Activated T-cell treated with anti-CD3 and anti-CD28 coated beads, Interleukin-2, amount 50 U/mL, for 72 hours (primary cell): ENCODE measurements at places on chromosomes 12 and 14. TPM values are rescaled to one million over a fixed set of nuclear protein-coding genes. Genes with fewer than 3 reads are reported as not detected.

GRCh38 chr14:61609191-61609843 lies 86.0 kb upstream of the HIF1A start:
- DNase-seq = no peak

- DNase-seq = no peak
Measured at GRCh38 chr12:109652233-109652976, 61.2 kb upstream of the FAM222A start.

DNA sequence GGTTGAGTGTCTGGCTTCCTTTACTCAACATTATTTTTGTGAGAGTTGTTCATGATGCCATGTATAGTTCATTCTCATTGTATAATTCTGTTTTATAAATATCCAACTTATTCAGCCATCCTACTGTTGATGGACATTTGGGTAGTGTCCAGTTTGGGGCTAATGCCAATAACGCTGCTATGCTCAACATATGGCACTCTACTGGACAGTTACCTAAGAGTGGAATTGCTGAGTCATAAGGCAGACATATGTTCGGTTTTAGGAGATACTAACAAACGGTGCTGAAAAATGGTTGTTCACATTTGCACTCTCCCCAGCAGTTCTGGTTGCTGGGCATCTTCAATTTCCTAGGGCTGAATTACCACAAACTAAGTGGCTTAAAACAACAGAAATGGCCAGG lies 28.7 kb upstream of the P2RX4 start:
- no peak for DNase-seq

GRCh38 chr14:67418401-67419191 lies 6.6 kb upstream of the PLEK2 start:
- DNase-seq = no peak

DNA sequence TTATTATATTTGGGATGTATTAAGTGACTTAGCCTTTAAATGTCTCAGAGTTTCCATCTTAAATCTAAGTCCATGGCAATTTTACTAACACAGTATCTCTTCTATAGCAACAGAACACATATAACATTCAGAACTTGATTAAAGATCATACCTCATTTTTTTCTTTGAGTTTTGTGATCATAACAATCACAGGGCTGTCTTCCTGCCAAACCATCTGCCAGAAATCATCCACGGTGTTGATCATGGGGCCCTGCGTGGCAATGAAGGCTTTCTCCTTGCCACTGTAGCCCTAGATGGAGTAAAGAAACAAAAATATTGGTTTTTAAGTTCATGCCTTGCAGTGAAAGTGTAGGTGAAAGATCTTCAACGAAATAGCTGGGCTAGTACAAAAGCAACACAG lies 46.7 kb upstream of the PTPRB start:
- no peak for DNase-seq

- DNase-seq = peak; percentile 11
Measured at GRCh38 chr14:76267322-76268046, 108.5 kb upstream of the ESRRB start.

DNA sequence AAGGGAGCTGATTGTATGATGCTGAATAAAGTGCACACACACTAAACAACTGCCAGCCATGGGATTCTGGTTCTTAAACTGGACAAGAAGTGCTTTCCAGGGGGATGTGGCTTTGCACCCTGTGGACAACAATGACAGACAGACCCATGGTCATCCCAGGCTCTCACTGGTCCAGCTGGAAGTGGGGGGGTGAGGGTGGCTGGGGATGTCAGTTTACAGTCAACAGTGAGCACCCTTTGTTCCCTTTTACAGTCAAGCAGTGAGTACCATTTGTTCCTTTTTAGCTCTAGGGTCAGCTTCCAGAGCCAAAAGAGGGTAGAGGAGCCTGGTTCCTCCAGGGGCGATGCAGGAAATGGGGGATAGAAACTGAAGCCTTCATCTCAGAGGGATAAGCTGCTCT lies 100.7 kb downstream of the SMOC1 start:
- no peak for DNase-seq

GRCh38 chr14:91257328-91258010 lies 13.0 kb upstream of the GPR68 start:
- DNase-seq = no peak

DNA sequence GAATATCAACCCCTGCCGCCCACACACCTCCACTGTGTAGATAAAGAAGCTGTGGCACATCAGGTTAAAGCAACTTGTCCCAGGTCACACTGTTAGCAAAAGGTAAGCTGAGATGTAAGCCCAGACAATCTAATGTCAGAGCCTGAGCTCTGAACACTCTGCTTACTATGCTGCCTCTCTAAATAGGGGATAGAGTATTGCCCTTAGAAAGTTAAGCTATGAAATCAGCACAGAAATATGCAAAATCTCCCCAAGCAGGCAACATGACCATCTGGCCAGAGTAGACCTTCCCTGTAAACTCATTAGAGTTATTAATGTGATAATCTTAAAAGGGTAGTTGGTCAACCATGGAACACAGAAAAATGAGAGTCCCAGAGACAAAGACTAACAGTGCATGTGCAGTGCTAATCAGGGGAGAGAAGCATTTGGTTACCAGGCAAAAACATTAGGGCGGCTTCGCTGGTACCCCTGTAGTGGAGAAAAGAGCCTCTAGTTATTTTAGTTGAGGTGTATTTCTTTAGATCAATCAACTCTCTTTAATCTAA lies 171.0 kb downstream of the BTG1 start:
- DNase-seq = no peak

GRCh38 chr12:95390192-95390591 lies 83.8 kb upstream of the METAP2 start:
- no peak for DNase-seq

GRCh38 chr12:64636856-64637255 lies 26.6 kb downstream of the RASSF3 start:
- no peak for DNase-seq

DNA sequence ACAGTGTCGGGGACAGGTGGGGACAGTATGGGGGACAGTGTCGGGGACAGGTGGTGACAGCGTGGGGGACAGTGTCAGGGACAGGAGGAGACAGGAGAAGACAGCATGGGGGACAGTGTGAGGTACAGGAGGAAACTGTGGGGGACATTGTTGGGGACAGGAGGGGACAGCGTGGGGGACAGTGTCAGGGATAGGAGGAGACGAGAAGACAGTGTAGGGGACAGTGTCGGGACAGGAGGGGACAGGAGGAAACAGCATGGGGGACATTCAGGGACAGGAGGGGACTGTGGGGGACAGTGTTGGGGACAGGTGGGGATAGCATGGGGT lies 139.5 kb downstream of the TMEM121 start:
- DNase-seq = no peak

DNA sequence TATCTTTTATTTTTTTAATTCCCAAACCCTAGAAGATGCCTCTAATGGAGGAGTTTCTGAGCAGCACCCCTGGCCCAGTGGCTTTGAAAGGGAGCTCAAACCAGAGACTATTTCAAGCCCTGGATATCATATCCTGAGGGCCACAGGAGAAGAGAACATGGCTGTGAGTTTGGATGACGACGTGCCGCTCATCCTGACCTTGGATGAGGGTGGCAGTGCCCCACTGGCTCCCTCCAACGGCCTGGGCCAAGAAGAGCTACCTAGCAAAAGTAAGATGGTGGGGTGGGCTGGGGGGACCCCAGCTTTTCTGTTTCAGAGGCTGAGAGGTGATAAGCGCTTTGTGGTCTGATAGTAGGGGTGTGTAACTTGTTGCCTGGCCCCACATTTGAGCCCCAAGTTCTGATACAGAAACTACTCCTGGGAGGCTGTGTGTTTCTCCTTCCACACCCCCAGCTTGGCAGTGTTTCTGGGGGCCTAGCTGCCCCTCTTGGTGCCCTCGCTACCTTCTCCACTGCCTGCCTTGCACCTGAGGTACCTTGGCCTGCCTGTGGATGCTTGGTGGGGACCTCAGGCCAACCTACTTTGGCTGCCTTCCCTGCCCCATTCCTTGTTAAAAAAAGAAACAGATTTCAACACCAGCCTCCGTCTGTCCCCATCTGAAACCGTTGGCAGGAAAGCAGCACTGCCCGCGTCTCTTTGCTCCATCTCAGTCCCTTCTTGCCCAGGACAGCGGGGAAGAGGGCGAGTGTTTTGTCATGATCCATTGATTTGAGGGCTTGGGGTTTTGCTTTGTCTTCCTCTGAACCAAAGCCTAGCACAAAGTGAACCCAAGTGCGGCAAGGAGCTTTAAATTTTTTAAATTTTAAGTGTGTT lies 5.7 kb downstream of the TPCN1 start:
- DNase-seq = no peak

GRCh38 chr14:68286667-68287066 lies 467.1 kb downstream of the RAD51B start:
- no peak for DNase-seq

GRCh38 chr12:106758349-106759110 lies 16.0 kb upstream of the RIC8B start:
- no peak for DNase-seq

DNA sequence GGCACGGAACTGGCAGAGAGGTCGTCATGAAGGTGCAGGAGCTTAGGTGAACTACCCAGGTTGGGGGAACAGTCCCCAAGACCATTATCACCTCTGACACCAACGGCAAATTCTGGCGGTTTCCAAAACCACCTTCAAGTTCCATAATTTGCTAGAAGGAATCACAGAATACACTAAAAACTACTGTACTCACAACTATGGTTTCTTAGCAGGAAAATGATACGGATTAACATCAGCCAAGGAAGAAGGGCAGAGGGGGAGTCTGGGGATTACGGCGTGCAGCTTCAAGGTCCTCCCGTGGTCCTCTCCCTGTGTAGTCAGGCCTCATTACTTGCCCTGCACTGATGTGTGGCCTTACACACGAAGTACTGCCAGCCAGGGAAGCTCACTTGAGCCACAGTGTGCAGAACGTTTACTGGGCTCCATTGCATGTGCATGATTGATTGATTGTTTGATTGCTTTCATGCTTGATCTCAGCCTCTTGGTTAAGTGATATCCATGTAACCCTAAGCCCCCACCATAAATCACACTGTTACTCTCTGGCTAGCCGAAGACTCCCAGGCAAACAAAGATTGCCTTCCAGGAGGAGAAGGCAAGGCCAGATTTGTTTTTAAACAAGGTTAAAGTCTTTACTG lies 837 bp upstream of the STX2 start:
- DNase-seq = no peak

- no peak for DNase-seq
Measured at GRCh38 chr14:60093606-60094005, 1.9 kb downstream of the PCNX4 start.

DNA sequence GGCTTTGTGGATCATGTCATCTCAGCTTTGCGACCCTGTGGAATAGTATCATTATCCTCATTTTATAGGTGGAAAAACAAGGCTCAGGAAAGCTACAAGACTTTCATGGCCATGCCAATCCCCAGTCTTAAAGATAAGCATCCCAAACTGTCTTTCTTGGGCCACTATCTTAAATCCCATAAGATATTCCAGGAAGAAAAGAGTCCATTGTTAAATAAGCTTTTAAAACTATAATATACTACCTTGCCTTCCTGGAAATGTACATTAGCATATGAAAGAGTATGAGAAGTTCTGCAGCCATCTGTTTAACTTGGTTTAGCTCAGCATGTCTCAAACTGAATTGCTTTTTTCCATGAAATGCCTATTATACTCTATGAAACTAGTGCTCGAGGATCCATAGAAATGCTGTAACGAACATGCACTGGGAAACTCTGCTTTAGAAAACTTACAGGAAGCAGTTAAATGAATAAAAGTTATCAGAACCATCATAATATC lies 77.1 kb downstream of the B4GALNT3 start:
- no peak for DNase-seq

DNA sequence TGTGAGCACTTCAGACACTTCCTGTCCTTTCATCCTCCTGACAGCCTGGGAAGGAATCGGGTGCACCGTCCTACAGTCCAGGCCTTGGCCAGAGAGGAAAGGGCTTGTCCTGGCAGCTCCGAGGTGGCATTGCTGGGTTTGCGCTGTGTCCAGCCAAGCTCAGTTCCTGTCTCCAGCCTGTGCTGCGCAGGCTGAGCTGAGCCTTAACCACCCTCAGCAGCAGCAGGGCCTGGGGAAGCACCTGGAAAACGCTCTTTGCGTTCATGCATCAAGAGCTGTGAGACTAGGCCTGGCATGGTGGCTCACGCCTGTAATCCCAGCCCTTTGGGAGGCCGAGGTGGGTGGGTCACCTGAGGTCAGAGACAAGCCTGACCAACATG lies 33.7 kb upstream of the EML1 start:
- DNase-seq = no peak

GRCh38 chr12:31518680-31519227 lies 72.2 kb downstream of the DENND5B start:
- DNase-seq = no peak

DNA sequence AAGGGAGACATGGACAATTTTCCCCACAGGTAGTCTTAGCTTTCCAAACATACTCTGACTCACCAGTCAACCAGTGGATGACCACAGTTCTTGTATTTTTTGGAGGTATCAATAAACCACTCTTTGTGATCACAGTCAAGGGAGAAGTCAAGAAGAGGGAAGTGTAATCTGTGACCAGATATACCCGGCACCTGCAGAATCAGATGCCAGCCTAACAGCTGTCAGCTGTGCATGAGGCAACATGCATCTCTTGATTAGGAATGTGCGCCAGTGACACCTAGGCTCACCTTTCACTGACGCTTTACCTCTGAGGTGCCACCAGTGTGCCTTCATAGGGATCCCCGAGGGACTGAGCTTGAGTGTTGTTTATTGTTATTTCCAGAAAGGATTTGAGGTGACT lies 20.0 kb downstream of the PROX2 start:
- DNase-seq = no peak

GRCh38 chr12:61018571-61018970 lies 1241.6 kb upstream of the USP15 start:
- no peak for DNase-seq

DNA sequence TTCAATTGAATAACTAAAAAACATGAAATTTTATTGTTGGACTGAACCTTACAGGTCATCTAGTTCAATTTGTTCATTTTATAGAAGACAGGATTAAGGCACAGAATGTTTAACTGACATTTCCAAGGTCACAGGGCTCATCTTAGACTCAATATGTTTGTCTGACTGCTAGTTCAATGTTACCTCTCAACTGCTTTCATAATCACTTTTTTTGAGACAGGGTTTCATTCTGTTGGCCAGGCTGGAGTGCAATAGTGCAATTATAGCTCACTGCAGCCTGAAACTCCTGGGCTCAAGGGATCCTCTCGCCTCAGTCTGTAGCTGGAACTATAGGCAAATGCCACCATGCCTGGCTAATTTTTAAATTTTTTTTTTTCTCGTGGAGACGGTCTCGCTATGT lies 24.4 kb upstream of the ITGA5 start:
- DNase-seq = no peak

The PIWIL1 gene
- not detected for total RNA-seq

The HCAR1 gene
- total RNA-seq = 0.34 TPM

The BEGAIN gene
- 2.6 TPM for total RNA-seq

The CPNE6 gene
- total RNA-seq = 0.14 TPM

The MON2 gene
- total RNA-seq = 36.0 TPM

The USP44 gene
- 12.0 TPM for total RNA-seq

The NPC2 gene
- total RNA-seq = 27.1 TPM

The B4GALNT1 gene
- total RNA-seq = 3.8 TPM

The FSCB gene
- not detected for total RNA-seq

The REC8 gene
- 57.9 TPM for total RNA-seq

The SRSF5 gene
- 428 TPM for total RNA-seq

The CCDC38 gene
- total RNA-seq = 0.34 TPM
